ENCODE measurements at places on chromosomes 1 and 21.
A peak's percentile ranks its signal among the peaks of the same experiment; 100 is the strongest.

GRCh38 chr21:33831962-33832659 lies 83.5 kb downstream of the ATP5PO start:
- DNase-seq, result no peak

DNA sequence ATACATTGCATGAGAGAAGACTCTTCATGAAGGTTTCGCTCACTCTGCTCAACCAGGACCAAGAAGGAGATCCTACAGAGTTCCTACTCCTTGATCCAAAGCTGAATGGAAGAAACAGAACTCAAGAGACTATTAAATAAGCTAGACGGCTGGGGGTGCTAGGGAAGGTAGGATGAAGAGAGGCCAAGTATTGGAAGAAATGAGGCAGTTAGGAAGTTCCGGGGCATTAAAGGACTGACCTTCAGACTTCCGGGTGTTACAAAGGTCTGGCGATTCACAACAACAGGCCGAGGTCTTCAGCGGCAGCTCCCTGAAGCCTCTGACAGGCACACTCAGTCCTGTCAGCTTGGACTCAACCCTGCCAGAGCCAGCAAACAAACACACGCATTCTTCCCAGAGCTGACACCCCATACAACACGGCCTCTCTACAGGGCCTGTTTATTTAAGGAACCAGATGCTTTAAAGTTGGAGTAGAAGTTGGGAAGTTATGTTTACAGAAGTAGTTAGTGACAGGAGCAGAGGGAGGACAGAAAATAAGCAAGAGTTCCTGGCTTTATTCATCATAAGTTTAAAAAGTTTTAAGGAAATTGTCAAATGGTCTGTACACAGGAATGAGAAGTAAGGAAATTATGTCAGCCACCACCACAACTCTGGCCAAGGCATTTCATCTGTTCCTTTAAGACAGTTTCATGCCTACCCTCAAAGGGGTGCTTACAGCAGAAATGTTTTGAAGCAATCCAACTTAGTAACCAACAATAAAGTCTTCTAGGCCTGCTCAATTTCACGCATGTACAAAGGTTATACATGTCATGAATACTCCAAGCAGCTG lies 4.7 kb downstream of the SORT1 start:
- no peak for DNase-seq

DNA sequence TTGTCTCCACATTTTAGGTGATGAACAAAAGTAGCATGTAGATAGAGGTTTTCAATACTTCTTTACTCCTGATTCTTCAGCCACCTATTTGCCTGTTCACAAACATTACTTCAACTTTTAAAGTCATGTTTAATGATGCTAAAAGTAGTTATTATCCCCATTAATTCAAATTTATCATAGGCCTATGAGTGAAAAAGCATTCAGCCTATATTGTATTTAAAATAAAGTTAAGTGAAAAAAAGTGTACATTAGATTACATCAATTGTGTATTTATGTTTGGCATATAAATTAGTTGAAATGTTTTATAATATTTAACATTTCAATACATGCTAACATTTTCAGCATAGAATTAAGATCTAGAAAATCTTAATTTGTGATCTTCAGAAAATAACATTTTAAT lies 10.5 kb downstream of the CDKN2C start:
- DNase-seq, result no peak

DNA sequence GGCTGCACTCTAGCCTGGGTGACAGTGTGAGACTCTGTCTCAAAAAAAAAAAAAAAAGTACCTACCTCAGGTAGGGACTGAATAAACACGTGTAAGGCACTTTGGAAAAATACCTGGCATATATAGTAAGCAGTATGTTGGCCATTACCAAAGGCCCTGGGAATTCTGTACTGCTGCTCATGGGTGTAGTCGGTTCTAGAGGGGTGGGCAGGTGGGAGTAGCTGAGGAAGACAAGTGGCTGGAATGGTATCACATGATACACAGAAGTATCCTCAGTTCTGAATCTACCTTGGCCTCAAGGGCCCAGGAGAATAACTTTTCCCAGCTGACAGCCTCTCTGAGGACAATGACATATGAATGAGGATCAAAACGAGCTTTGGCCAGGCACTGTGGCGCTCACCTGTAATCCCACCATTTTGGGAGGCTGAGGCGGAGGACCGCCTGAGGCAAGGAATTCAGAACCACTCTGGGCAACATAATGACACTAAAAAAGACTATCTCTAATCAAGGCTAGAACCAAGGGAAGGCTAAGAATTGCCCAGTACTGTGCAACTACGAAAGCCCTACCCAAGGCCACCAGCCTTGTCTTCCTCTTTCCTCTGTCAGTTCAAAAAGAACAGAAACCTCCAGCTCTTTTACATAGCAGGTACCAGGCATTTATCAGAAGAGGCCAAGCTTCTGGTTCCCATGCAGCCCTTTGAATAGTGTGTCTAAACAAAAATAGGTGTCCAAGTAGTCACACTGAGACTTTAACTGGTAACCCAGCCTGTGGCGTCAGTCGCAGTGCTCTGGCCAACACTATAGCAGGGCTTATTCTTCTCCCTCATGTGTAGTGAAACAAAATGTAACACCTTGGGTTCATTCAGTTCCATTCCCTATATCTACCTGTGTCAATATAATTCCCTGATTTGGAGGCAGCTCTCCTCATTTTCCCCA lies 10.2 kb downstream of the MMACHC start:
- DNase-seq, result no peak

- no peak for DNase-seq
Measured at GRCh38 chr21:28543975-28544374, 448.7 kb downstream of the LTN1 start.

DNA sequence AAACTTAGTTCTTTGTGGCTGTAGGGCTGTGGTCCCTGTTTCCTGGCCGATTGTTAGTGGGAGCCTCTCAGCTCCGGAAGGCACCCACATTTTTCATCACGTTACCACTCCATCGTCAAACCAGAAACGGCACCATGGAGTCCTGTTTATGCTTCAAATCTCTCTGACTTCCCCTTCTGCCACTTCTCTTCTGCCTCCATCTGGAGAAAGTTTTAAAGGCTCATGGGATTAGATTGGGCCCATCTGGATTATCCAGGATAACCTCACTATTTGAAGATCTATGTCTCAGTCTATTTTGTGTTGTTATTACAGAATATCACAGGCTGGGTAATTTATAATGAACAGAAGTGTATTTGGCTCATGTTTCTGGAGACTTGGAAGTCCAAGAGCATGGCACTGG lies 19.3 kb upstream of the IL22RA1 start:
- DNase-seq, result no peak

GRCh38 chr1:33435096-33435820 lies 4.4 kb upstream of the PHC2 start:
- no peak for DNase-seq

GRCh38 chr1:59176471-59176870 lies 120.4 kb upstream of the FGGY start:
- DNase-seq, result no peak

DNA sequence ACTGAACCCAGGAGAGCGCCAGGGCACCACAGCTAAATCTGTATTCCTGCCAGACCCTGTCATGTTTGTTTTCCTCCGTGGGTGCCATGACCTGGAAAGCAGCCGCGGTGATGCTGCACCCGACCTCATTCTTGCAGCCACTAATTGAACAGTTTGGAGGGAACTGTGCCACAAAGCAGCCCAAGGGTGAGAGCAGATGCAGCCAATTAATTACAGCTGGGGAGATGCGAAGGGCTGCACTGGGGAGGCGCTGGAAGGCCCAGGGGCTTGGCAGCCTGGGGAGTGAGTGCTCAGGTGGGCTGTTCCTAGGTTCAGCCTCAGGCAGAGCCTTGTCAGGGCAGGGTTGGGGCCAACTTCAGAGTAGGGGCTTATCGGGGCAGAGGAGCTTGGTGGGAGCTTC lies 158.4 kb upstream of the CD34 start:
- DNase-seq, result no peak

GRCh38 chr1:3491291-3492246 lies 37.1 kb downstream of the ARHGEF16 start:
- no peak for DNase-seq

- DNase-seq, result peak; percentile 97
Measured at GRCh38 chr1:59814180-59814900, 409 bp upstream of the HOOK1 start.

GRCh38 chr1:224205438-224205840 lies 22.4 kb downstream of the DEGS1 start:
- DNase-seq, result no peak

GRCh38 chr1:244199902-244200301 lies 148.8 kb downstream of the ZBTB18 start:
- DNase-seq, result no peak
